ENCODE measurements at places on chromosomes 7 and 10.

GRCh38 chr7:12554351-12554750 is 16.2 kb upstream of the SCIN start:
- no peak for DNase-seq

DNA sequence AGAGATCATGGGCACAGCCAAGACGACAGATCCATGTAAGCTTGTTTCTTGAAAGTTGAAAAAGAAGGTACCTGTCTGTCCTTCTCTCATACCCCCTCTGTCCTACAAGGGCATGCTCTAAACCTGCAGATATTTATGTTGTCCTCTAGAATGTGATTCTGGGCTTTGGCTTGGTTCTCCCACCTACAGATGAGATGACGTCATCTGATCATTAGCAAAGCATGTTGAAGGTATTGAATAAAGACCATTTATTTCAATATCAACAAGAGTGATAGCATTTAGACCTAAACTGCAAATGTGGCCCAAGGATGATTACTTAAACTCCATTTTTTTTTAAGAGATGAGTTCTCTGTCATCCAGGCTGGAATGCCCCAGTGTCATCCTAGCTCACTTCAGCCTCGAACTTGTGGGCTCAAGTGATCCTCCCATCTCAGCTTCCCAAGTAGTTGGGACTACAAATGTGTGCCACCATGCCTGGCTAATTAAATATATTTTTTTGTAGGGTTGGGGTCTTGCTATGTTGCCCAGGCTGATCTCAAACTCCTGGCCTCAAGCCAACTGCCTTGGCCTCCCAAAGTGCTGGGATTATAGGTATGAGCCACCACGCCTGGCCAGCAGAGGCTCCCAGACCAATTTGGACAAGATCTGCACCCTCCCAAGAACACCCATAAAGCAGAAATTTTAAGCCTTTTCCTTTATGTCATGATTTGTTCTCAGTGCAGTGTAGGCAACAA is 184.2 kb downstream of the PRPF18 start:
- no peak for DNase-seq

DNA sequence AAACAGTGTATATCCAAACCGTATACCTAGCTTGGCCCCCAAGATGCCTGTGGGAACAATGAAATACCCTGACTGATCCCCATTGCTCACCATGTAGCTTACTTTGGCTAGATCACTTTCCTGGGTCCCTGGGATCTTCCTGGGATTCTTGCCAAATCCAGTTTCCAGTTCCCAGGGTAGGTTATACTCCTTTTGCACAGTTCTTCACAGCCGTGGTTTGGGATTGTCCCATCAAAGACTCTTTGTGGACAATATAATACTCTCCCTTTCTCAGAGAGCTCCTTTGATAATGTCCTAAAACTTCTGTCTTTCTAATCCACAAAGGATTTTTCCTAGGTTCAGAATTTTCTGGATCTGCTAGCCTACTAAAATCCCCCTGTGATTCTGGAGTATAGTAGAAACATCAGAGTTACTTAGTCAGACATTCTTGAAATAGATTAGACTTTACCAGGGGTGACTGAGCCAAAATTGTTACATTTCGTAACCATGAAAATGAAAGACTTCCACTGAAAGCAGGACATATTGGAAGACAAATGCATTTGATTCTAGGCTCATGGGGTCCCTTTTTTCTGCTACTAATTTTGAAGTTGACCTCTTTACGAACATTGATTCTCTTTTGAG is 388.3 kb upstream of the ETV1 start:
- DNase-seq, result no peak

GRCh38 chr10:14173391-14173705 is 157.4 kb downstream of the FRMD4A start:
- no peak for DNase-seq

DNA sequence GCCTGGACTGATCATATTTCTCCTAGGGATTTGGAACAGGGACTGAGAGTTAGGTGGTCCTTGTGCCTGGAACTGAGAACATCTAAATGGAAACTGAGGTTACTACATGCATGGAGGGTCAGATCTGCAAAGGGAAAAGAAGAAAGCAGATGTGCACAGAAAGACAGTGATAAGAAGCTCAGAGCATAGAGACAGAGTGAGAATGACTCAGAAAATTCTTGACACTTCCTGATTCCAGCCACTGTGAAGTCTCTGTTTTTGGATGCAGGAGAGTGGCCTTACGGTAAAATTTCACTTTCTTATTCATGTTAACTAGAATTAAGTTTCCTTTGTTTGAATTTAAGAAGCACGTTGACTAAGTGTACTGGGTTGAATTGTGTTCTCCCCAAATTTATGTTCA is 241.7 kb downstream of the TMEM26 start:
- DNase-seq, result no peak

- no peak for DNase-seq
Observed at GRCh38 chr7:95691464-95691863, 80.9 kb upstream of the DYNC1I1 start.

DNA sequence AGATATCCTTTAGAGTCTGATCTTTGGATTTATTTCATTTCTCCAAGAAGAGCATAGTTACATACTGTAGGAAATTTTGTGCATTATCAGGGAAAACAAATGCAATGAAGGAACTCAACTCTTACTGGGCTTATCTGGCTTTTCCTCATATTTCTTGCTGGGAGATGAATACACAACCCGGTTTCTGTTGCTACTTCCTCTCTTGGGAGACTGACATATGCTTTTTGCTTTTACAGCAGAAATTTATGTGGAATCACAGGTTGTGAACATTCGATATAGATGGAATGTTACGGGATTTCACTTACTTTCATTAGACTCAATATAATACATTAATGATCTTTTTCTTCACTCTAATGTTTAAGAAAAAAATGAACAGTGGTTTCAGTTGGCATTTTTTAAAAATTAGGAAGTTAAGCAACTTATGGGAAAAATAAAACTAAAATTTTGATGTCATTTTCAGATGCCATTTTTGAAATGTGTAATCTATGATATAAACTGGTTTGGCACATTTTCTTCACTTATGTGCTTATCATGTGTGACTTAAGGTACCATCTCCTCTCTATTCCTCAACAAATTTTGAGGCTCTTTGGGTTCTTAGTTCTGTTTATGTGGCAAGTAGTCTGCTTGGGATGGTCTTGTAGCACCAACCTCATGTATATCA is 7.1 kb downstream of the SND1 start:
- DNase-seq, result no peak

DNA sequence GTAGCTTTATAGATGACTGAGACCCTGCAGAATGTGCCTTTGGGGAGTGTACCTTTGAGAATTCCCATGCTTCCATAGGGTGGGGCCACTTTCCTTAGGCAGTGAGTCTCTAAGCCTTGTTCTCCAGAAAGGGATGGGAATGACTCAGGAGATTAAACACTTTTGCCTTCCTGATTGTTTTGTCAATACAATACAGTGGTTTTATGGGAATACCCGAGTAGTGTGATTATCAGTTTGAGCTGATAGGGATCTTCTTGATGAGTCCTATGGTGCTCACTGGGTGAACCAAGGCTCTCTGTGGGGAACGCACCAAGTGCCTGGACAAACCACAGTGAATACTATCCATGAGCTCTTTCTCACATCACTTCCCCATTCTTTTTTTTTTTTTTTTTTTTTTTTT is 6.3 kb downstream of the MYOF start:
- no peak for DNase-seq

- no peak for DNase-seq
Observed at GRCh38 chr7:157263156-157263555, 73.6 kb upstream of the DNAJB6 start.

- DNase-seq, result no peak
Observed at GRCh38 chr10:71279590-71280170, 39.4 kb upstream of the SLC29A3 start.

DNA sequence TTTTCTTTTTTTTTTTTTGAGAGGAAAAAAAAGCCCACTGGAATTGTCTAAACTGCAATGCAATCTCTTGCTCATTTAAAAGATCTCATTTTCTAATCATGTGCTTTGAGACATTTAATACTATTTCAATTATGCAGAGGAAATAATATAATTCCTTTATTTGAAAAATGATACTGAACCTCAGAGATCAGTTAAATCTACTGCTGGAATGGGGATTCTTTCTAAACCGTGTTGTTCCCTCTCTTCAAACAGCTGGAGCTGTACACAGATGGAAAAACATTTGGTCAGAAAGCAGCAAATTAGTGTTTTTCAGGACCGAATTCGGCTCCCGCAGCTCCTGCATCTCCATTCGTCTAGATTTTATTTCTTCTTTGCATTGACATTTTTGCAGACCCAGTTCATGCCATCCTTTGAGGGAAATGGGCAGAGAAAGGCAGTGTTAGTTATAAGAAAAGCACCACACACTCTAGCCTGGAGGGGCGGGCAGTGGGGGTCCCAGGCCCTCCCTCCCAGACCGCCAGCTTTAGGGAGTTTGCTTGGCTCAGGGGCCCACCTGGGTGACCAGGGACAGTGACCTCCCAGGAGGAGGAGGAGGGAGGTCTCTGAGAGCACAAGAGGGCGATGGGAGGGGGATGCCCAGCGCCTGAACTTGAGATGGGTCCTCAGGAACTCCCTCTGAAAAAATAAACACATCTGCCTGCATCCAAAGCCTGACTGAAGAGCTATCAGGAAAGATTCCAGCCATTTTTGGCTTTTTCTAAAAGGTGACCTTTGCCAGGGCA is 32.4 kb downstream of the TRIM8 start:
- DNase-seq, result no peak

- DNase-seq, result no peak
Observed at GRCh38 chr7:23471106-23471859, 992 bp upstream of the IGF2BP3 start.

DNA sequence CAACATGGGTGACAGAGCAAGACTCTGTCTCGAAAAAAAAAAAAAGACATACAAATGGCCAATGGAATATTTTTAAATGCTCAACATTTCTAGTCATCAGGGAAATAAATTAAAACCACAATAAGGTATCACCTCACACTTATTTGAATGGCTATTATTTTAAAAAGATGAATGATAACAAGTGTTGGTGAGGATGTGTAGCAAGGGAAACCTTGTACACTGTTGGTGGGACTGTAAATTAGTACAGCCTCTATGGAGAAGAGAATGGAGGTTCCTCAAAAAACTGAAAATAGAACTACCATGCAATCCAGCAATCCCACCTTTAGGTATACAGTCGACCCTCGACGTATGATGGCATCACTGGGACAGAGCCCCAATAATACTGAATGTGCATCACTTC is 65.4 kb upstream of the DIP2C start:
- no peak for DNase-seq

DNA sequence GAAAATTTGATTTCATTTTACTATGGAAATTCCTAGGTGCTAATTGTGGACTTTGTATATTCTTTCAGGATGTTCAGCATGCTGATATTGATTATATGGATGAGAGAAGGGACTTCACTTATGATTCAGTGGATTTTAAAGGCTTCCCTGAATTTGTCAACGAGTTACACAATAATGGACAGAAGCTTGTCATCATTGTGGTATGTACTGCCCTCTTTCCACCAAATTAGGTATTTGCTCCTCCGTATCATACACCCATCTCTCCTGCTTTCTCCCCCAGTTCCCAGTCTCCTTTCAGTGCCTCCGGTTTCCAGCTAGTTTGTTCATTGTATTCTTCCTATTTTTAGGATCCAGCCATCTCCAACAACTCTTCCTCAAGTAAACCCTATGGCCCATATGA is 34.6 kb downstream of the MGAM start:
- no peak for DNase-seq

DNA sequence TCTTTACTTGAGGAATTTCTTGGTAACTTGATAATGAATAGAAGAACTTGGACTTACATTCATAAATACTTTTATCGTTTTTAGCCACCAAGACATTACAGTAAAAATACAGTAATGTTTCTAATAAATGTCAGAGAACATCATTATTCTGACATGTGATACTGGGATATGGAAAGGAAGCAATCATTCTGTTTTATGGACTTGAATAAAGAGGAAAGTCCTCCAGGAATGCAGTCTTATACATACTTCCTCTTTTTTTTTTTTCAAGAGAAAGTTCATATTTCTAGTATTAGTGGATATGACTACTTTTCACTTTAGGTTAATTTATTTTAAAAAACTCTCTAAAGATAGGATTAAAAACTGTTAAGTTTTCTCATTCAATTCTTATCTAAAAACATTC is 220.0 kb upstream of the SEMA3C start:
- DNase-seq, result no peak
